ENCODE measurements at places on chromosomes 12 and 14.

DNA sequence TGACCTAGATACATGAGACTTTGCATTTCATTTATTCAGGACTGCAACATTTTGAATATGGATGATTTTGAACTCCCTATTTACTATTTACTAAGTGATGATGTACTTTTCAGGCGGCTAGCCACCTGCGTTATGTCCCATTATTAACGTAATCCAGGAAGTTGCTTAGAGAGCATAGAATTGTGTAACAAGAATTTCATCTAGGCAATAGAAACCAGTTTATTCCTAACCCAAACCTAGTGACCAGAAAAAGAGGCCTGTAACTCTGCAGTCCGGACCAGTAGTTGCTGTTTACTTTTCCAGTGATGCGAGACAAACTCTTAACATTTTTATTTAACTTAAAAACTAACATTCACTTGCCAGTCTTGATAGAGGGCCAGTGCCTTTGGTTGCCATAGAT is 12.3 kb downstream of the NUDT4 start:
- no peak for DNase-seq

DNA sequence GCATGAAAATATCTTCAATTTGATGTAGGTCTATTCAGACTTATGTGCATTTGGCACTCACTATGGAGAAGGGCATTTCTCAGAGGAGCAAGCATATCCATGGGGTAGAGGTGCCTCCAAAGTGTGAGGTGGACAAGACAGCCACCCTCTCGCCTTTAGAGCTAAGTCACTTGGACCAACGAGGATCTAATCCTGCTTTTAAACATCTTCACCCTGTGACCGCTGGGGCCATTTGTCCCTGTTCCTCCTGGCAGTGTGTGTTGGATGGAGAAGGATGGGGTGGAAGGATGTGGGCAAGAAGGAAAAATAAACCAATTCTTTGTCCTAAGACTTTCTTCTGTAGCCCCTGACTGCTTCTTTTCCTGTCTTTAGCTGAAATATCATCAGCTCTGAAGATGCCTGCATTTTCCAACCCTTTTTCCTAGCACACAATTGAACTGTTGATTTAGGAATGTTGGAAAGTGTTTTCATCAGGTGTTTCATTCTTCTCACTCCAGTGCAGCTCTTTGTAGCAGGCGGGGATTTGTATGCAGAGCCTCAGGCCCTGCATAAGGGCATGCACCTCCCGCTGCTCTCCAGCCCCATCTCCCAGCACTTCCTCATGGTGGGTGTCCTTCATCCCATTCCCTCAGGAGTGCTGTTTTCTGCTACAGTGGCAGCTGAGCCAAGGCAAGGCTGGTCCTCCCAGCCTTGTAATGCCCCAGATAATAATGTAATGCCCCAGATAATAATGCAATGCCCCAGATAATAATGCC is 5.3 kb downstream of the FGF6 start:
- no peak for DNase-seq

DNA sequence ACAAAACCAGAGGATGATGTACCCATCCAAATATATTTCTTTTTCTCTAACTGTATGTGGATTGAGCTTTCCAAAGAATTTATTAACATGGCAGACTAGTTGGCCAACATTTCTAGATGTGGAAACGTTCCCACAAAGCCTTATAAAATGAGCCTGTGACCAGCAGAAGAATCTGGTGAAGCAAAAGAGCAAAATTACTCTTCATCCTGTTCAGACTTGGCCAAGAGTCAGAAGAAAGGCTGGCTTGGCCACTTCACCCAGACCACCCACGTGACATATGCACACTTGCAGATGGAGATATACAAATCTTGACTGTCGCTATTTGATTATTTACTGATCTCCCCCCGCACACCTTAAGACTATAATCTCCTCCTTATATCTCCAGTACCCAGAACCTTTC is 96.7 kb downstream of the NUAK1 start:
- DNase-seq = no peak

GRCh38 chr12:80821513-80822000 is 104.8 kb downstream of the MYF5 start:
- no peak for DNase-seq

Data from 8988T (cell line).